Choroid plexus epithelial cell (primary cell): ENCODE measurements at places on chromosomes 2 and 18.

GRCh38 chr2:136639651-136640050 lies 125.7 kb upstream of the THSD7B start:
- no peak for DNase-seq

- DNase-seq: peak; percentile 80
Observed at GRCh38 chr2:240232961-240233884, 92.8 kb upstream of the OTOS start.

DNA sequence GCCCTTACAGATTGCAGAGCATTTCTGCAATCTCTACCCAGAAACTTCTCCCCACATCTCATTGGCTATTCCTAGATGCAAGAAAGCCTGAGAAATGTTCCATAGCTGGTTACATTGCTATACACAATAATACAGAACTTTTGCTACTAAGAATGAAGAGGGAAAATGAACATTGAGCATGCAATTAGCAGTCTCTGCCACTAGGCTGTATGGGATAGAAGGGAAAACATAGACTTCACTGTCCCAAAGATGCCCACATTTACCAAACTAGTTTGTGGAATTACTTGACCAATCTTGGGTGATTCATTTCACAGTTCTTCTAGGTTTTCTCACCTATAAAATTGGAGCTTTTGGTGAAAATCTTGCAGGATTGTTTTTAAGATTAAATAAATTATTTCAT lies 265.7 kb upstream of the NT5C1B start:
- peak; percentile 55 for DNase-seq

DNA sequence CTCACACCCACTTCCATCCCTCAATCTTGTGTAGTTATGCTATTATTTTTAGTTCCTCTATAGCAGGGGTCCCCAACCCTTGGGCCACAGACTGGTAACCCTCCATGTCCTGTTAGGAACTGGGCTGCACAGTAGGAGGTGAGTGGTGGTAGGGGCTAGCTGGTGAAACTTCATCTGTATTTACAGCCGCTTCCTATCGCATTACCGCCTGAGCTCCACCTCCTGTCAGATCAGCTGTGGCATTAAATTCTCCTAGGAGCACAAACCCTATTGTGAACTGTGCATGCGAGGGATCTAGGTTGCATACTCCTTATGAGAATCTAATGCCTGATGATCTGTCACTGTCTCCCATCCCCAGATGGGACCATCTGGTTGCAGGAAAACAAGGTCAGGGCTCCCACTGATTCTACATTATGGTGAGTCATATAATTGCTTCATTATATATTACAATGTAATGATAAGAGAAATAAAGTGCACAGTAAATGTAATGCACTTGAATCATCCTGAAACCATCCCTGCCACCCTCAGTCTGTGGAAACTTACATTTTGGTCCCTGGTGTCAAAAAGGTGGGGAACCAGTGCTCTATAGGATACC lies 1.6 kb upstream of the RAB11FIP5 start:
- DNase-seq: no peak

DNA sequence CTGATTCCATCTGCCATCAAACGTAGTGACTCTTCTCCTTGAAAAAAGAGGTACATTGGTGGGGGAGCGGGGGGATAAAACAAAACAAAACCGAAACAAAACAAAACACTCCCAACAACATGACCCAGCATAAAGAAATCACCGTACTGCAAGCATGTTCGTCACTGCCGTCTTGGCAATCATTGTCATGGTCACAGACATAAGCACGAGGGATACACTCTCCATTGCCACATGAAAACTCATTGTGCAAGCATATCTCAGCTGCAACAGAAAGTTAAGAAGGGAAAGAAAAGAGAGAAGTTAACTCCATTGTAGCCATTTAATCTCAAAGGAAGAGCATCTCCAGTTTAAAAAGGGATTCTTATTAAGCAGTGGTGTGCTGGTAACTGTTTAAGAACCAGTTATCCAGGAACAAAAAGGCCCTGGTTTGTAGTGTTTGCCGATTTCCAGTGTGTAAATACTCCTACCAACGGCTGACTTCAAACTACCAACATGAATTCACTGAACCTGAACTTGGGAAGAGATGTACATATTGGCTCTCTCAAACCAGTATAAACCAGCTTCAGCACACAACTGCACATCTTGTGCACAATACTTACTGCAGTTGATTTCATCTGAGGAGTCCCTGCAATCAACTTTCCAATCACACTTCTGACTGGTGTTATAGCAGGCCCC lies 68.2 kb downstream of the LRP2 start:
- DNase-seq: no peak

DNA sequence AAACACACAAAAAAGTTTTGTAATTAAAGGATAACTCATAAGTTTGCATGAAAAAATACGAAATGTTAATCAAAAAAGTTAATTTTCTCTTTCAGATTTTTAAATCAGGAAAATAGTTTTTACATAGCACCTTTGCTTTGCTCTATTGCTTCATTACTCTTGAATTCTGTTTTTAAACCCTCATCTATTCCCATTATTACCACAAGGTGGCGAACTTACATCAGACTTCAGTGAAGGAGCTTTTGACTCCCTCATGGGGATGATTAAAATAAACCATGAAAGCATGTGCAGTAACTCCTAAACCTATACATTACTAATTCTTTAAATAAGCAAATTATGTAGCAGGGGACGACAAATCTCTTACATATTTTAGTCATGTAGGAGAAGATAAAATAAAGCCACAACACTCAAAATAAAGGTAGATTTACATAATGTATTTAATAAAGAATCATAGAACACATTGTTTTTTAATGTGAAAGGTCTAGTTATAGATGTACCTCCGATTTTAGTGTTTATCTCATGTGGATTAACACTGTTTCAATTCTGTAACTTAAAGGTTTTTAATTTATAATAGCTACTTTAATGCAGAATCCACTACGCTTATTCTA lies 105.2 kb downstream of the NETO1 start:
- peak; percentile 81 for DNase-seq

- DNase-seq: no peak
Observed at GRCh38 chr2:170420961-170421687, 243.2 kb downstream of the MYO3B start.

DNA sequence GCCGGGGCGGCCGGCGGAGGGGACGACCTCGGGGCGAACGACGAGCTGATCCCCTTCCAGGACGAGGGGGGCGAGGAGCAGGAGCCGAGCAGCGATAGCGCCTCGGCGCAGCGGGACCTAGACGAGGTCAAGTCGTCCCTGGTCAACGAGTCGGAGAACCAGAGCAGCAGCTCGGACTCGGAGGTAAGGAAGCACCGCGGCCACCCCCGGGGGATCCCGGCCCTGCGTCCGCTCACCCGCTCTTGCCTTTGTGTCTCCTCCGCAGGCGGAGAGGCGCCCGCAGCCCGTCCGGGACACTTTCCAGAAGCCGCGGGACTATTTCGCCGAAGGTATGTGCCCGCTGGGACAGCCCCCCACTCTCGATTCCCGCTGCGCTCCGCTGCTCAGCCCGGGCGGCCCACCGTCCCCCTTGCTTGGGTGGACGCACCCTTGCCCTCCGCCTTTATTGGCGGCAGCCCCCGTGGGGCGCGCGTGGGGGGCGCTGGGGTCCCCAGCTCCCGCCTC lies 611 bp downstream of the TCF7L1 start:
- peak; percentile 29 for DNase-seq

GRCh38 chr2:32064021-32064601 lies 755 bp downstream of the SPAST start:
- peak; percentile 4 for DNase-seq

DNA sequence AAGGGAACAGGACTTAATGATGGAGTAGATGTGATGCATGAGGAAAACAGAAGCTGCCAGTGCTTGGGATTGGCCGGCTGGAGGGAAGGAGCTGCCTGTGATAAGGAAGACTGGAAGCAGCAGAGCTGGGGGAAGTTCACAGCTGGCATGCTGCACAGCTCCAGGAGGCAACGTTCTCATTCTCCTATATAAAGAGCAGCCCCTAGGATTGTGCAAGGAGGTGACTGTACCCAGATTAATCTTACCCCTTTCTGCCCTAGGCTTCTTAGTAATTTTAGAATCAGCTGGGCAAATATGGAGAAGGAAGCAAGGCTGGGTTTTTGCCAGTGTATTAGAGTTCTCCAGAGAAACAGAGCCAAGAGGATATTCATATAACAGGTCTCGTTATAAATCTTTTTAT lies 155.8 kb downstream of the ALPK2 start:
- no peak for DNase-seq

GRCh38 chr2:37215250-37215649 lies 16.1 kb downstream of the CEBPZ start:
- DNase-seq: no peak

GRCh38 chr2:217973008-217973787 lies 29.6 kb downstream of the TNS1 start:
- DNase-seq: no peak

- DNase-seq: peak; percentile 48
Observed at GRCh38 chr18:35376742-35377695, at the start of gene ZNF396. Gene ZNF396 (minus strand): TSS chr18:35377337. CDS start chr18:35374292, 3,045 bp downstream.

DNA sequence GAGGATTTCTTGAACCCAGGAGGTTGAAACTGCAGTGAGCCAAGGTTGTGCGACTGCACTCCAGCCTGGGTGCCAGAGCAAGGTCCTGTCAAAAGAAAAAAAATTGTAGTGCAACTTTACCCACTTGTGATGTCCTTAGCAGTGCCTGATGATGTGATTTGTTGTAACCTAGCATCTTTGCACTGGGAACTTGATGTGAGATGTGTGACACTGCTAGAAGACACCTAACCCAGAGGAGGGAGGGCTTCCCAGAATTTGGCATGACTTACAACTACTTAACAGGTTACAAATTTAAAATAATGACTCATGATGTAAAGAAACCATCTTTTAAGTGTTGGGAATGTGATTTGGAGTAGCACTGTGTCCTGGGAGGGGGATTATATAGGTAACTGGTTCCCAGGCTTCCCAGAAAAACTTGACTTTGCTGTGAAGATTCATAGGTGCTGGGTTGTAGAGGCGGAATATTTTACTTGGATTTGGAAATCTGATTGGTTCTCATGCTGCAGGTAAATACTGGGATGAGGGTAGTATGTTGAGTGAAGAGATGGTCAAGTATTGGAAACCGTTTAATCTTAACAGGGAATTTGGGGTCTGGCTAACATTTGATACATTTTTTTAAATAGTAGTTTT lies 3.7 kb downstream of the EEF1B2 start:
- DNase-seq: no peak

GRCh38 chr2:33605056-33605455 lies 6.0 kb upstream of the FAM98A start:
- DNase-seq: no peak
